Left kidney (tissue), 8 donors: ENCODE measurements at places on chromosomes 2 and 18. TPM values are rescaled to one million over a fixed set of nuclear protein-coding genes. Genes with fewer than 3 reads are reported as not detected.

GRCh38 chr2:20052229-20052851 is 912 bp upstream of the LAPTM4A start:
- peak; percentile 46 for DNase-seq

DNA sequence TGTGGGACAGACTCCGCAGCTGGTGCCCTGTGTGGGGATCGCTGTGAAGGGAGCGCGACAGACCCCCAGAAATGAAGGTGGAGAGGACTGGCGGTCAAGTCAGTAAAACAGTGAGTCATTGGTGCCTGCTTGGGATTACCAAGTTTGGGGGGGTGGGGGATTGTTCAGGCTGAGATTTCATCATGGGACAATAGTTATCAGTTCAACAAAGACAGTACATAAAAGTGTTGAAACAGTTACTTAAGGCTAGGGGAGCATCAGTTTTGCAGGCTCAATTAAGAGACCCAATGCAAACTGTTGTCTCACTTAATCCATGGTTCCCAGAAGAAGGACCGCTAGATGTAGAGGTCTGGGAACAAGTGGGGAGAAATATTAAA is 42.4 kb upstream of the PDK1 start:
- no peak for DNase-seq

DNA sequence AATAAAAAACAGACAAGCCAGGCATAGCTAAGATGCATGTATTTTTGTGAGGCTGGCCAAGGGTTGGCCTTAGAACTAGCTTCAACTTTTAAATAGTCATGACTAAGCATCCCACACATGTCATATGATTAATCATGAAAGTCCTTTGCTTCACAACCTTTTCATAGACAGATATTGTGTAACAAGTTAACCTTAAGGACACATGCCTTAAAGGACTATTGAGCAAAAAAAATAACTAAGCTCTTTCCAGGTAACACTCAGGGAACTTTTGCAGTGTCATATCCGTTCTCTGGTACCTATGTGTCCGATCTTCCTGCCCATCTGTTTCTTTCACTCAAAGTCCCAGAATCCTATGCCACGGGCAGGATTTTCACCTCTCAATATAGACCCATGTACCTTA is 498.4 kb downstream of the STK39 start:
- DNase-seq, result no peak

- DNase-seq, result no peak
Observed at GRCh38 chr2:220227266-220227920, 600.0 kb downstream of the SLC4A3 start.

DNA sequence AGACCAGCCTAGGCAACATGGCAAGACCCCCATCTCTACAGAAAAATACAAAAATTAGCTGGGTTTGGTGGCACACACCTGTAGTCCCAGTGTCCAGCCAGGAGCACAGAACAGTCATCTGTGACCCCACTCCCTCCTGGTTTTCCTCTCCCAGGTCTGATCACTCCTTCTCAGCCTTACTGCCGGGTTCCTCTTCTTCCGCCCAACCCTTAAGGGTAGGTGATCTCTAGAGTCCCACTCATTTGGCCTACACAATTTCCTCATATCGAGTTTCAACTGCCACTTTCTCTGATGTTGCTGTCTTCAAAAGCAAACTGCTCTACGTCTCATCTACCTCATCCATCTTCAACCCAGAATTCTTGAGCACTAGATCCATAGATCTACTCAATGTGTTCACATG is 13.4 kb upstream of the MAT2A start:
- no peak for DNase-seq

- no peak for DNase-seq
Observed at GRCh38 chr2:74472945-74473258, 422 bp upstream of the MRPL53 start.

DNA sequence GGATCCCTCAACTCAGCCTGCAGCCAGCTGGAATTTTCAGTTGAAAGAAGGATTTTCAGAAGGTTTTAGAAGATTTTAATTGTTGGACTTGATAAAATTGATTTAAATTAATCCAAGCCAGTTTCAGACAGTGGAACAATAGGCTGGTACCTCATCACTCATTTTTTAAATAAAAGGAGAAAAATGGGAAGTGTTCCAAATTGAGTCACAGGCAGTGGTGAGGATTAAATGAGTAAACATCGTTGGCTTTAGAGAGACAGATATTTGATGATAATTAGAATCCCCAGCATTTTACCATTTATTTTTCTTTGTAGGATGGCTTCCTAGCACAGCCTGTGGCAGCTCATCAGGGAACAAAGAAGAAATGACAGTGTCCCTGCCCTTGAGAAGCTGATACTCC is 7.4 kb downstream of the CXCR4 start:
- no peak for DNase-seq

DNA sequence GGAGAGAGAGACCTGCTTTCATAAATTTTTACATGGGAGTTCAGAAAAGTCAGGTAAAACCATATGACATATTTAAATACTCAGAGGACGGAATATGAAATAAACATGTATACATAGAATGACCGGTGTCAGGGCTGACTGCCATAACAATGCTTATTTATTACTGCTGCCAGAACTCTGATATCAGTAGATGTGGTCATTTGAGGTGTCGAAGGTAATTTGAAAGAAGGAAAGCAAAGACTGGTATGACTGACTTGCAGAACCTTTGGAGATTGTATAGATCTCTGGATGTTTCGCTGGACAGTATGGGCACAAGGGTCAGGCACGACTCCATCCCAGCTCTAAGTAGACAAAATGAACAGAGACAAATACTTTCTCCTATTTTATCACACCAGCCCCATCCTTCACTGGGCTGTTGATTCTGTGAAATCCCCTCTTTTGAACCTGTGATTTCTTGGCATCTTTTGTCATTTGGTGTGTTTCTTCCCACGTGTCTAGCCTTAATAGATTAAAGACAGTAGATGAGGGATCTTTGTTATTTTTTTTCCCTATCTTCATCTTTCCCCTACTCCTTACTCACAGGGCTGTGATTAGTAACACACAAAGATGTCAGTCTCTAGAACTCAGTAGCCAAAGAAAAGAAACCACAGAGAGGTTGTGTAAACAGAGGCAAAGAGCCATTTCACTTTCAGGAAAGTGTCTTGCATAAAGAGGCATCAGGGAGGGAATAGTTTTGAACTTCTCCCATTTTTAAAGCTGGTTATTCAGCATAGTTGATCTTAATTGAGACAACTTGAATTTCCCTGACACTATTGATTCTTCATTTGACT is 61.6 kb downstream of the ICOS start:
- no peak for DNase-seq

DNA sequence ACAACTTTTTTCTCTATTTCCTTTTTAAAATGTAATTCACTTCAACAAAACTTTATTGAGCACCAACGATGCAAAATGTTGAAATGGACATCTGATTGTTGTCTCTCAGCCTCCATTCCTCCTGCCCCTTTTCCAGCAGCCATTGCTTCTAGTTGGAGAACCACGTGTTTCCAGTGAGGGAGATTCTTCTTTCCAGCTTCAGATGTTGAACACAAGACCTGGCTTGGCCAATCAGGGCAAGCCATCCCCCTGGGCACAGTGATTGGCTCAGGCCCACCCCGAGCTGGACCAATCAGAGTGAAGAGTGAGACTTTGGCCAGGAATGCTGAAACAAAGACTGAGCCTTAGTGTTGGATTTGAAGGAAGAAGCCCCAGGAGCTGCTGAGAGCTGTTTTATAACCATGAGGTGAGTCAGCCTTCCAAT is 59.0 kb downstream of the E2F6 start:
- no peak for DNase-seq

GRCh38 chr18:77000527-77000926 is 132.1 kb downstream of the MBP start:
- no peak for DNase-seq

DNA sequence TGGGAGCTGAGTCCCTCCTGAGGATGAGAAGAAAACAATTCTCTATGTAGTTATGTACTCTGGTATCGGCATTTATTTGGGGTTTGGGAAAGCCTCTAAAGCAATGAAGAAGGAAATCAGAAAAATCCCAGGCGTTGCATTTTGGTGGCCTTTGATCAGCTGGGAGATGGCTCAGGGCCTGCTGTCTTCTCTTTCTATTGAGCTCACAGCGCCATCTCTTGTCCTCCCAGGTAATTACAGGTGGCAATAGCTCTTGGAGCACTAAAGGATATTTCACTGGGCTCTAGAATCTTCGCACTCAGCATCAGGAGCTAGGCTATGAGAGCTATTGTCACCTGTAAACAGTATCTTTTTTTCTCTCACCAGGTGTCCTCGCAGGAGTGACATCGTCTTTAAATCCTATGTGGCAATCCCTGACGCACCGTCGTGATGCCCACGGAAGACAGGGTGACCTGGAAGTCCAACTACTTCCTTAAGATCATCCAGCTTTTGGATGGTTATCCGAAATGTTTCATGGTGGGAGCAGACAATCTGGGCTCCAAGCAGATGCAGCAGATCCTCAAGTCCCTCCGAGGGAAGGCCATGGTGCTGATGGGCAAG is 76.1 kb upstream of the PMAIP1 start:
- DNase-seq, result peak; percentile 83

- DNase-seq, result no peak
Observed at GRCh38 chr2:42060028-42060427, 12.2 kb downstream of the PKDCC start.

DNA sequence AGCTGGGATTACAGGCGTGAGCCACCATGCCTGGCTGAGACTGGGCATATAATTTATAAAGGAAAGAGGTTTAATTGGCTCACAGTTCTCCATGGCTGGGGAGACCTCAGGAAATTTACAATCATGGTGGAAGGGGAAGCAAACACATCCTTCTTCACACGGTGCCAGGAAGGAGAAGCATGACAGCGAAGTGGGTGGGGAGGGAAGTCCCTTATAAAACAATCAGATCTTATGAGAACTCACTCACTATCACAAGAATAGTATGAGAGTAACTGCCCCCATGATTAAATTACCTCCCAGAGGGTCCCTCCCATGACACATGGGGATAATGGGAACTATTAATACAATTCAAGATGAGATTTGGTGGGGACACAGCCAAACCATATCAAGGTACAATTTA is 7.8 kb upstream of the LCLAT1 start:
- no peak for DNase-seq

DNA sequence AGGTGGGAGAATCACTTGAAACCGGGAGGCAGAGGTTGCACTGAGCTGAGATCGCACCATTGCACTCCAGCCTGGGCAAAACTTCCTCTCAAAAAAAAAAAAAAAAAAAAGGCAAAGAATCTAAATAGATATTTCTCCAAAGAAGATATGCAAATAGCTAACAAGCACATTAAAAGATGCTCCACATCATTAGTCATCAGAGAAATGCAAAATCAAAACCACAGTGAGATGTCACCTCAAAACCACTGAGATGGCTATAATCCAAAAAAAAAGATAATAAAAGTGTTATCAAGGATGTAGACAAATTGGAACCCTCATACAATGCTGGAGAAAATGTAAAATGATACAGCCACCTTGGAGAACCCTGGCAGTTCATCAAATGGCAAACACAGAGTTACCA is 8.4 kb downstream of the ST8SIA5 start:
- DNase-seq, result no peak

- DNase-seq, result no peak
Observed at GRCh38 chr18:22423878-22424564, 6.3 kb upstream of the CTAGE1 start.

- DNase-seq, result peak; percentile 77
Observed at GRCh38 chr2:42249887-42250286, 80.7 kb downstream of the EML4 start.

DNA sequence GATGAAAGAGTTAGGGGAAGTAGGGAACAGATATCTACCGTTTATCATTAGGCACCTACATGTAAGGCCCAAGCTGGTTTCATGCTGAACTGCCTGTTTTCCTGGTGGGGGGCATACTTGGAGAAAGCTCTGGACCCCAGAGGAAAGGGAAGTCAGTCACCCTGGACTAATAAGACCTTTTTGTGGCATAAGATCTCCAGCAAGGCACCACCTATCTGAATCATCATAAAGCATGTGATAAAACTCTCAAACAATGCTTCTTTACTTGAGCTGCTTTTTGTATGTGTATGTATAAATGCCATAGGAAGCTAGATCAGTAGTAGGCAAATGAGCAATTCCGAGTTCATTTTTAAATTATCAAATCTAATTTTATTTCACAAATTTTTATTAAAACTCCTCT is 104.8 kb downstream of the TANC1 start:
- DNase-seq, result no peak

The RAB31 gene
- polyA plus RNA-seq, result 29.4 TPM

The DRC1 gene
- polyA plus RNA-seq, result 3.4 TPM

The CIB4 gene
- 0.48 TPM for polyA plus RNA-seq

The CREG2 gene
- 0.65 TPM for polyA plus RNA-seq

The ADGRF3 gene
- 2.5 TPM for polyA plus RNA-seq

The RGPD3 gene
- 0.12 TPM for polyA plus RNA-seq

The CDKL4 gene
- polyA plus RNA-seq, result 1.2 TPM

The SP140L gene
- 12.9 TPM for polyA plus RNA-seq

The ABHD1 gene
- 1.4 TPM for polyA plus RNA-seq

The AGAP1 gene
- 21.2 TPM for polyA plus RNA-seq

The GALNT14 gene
- 47.6 TPM for polyA plus RNA-seq
